ENCODE measurements at places on chromosomes 6 and 20.

DNA sequence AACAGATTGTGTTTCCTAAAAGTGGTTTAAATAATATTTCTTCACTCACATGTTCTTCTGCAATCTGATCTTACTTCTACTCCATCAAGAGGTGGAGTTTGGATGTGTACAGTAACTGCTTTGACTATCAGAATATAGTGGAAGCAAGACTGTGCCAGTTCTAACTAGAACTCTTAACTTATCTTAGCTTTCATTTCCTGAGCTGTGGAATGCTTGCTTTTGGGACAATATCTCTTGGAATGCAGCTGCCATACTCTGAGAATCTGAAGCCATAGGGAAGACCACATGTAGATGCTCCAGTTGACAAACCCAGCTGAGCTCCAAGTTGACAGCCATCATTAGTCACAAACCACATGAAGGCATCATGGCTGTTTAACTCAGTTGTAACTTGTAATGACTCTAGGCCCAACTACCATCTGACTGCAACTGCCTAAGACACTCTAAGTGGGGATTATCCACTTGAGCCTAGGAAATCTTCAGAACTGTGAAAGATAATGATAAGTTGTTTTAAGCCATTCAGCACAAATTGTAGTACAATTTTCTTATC, 40.8 kb upstream of the MAN1A1 start:
- no peak for DNase-seq

- DNase-seq: no peak
Measured at GRCh38 chr20:10366898-10367692, 66.9 kb downstream of the MKKS start.

- no peak for DNase-seq
Measured at GRCh38 chr6:106642476-106642875, 13.1 kb downstream of the QRSL1 start.

- DNase-seq: no peak
Measured at GRCh38 chr6:123226398-123226797, 230.4 kb downstream of the CLVS2 start.

DNA sequence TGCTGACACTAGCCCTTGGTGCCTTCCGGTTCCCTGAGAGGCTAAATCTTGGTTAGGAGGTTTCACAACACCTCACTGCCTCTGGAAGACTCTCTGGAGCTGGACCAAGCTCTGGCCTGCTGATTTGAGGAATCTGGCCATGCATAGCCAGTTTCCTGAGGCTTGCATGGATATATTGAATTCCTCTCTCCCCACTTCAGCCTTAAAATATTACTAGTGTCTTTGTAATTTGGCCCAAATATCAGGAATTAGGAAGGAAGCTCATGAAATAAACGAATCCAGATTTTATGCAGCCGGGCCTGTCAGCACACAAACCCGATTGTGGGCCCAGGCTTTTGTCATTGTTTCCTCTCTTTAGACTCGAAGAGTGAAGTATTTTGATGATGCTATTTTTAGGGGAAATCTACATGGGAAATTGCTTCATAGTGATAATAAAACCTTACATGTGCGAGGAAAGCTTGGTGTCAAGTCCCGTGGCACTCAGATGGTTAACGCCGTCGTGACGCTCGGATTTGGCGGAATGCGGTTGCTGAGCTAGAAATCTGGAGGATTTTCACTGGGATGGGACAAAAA, 144.4 kb downstream of the PHACTR3 start:
- DNase-seq: no peak

GRCh38 chr6:133466680-133467079, 225.5 kb downstream of the EYA4 start:
- DNase-seq: no peak

GRCh38 chr20:19683188-19683587, 74.9 kb upstream of the RIN2 start:
- no peak for DNase-seq

GRCh38 chr20:64055893-64056638, 6.6 kb upstream of the SOX18 start:
- no peak for DNase-seq

DNA sequence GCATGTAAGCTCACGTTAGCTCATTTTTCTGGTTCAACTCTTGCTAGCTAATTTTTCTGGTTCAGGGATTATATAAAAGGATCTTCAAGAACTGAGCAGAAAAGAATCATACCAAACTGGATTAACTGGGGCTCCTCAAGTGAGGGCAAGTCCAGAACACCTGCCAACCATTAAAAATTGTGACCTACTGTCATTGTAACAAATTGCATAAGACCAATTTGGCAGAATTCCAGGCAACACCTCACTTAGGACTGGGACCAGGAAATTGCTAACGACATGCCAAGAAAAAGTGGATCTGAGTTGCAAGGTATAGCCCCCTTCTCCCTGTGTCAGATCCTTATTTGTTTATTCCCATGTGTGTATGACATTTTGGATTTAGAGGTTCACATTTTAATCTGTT, 216.6 kb downstream of the HIVEP2 start:
- no peak for DNase-seq

DNA sequence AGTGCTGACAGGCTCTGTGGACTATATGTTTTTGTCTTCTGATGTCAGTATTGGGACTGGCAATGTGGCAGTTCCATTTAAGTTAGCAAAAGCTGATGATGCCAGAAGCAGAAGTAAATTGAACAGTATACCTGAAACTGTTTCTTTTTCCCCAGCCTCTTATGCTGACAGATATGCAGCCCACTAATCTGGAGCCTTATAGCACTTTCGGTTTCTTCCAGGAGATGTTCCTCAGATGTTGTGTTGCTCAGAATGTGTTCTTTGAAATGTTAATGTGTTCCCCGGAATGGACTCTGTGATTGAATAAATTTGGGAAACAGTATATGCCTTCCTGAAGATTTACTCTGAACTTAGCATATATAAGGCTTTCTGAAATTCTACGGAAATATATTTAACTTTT, 80.7 kb upstream of the MRAP2 start:
- no peak for DNase-seq

GRCh38 chr20:40562031-40562430, 127.0 kb downstream of the MAFB start:
- no peak for DNase-seq

- no peak for DNase-seq
Measured at GRCh38 chr20:57899554-57899953, 189.7 kb upstream of the PMEPA1 start.

GRCh38 chr6:52953911-52954839, 40.9 kb downstream of the GSTA4 start:
- DNase-seq: no peak

- no peak for DNase-seq
Measured at GRCh38 chr6:41215777-41216176, 12.4 kb upstream of the TREML4 start.

GRCh38 chr6:36769183-36769675, 70.0 kb downstream of the CPNE5 start:
- DNase-seq: no peak

DNA sequence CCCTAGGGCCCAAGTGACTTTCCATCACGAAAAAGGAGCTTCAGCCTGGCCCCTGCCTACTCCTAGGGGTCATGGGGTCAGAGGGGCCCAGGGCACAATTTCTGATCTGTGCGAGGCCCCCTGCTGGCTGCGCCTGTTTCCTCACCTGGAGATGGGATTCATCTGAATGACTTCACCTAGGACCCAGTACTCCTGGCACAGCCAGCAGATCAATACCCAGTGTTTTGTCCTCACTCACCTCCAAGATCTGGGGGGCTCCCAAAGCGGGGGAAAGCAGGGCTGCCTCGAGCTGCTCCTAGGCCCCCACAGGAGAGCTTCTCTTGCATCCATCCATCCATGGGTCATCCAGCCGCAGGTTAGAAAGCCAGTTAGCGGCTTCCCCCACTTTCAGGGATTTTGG, 33.8 kb downstream of the CD40 start:
- no peak for DNase-seq

- DNase-seq: no peak
Measured at GRCh38 chr6:118992186-118992795, 57.3 kb upstream of the MCM9 start.

- peak; percentile 57 for DNase-seq
Measured at GRCh38 chr6:41707565-41708200, 27.7 kb downstream of the TFEB start.

DNA sequence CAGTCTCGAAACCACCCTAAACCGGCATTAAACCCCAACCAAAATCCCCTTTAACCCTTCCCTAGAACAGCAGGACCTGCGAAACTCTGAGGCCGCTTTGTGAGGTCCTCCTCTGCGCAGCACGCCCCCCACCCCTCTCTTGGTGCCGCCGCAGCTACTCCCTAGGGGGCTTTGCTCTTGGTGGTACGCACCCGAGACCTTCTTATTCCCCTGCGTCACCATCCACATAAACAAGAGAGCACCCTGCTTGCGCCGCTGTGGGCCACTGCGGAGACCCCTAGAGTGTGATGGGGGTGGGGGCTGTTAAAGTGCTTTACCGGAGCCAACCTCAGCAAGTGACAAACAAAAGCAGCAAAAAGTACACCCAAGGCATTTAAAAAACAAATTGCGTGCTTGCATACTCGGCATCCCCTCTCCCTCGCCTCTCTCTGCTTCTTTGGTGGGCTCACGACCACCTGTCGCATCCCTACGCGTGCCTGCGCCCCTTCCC, 502 bp upstream of the GNAS start:
- DNase-seq: no peak

DNA sequence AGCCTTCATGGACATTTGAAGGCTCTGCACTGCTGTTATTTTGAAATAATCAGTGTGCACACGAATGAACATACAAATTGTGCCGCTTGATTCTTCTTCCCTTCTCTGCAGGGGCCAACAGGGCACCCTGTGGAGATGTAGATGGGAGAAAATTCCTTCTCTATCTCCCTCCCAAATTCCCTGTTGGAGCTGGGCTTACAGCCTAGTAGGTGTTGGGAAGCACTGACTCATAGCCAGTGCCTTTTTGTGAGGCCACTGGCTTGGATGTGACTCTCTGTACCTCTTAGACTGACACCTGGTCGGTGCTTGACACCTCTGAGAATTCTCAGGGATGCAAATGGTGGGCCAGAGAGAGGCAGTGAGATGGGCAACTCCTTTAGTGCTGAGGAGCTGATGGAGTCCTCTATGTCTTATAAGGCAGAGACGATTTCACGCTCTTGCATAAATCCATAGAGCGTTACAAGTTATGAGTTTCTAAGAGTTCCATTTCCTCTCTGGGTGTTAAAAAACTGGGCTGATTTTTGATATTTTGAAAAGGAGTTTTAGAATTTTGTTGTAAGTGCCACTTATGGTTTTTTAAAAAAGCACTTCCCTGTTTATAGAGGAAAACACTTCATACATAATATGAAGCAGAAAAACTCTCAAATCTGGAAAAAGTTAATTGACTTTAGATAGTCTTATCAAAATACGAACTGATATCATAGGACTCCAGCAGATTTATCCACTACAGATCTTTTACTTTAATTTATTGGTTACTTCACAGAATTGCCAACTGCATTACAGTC, 89.8 kb upstream of the MAP3K7 start:
- no peak for DNase-seq

DNA sequence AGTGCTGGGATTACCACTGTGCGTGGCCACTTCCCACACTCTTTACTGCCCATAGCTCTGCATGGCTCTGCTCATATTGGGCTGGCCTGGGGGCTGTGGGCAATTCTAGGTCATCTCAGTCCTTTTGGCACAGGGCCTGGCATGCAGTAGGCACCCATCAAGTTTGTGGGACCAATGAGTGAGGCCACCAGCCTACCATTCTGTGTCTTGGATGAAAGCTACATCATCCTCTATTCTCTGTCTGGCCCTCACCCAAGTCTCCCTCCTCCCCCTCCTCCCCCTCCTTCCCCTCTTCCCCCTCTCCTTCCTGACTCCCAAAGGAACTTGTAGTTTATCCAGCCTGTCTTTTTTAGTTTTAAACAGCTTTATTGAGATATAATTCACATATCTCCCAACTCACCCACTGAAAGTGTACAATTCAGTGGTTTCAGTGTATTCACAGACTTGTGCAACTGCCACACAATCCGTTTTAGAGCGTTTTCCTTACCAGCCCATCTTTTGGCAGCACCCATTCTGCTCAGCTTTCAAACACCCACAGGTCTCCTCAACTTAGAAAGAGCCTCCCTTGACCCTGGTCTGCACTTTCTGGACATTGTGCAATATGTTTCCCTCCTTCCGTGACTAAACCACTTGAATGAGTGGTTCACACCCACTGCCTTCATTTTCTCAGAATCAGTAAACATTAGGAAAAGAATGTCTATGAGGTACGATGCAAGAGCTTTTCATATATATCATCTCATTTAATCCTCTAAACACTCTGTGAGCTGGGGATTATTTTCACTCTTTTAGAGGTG, 21.5 kb upstream of the MRPS18A start:
- no peak for DNase-seq

GRCh38 chr6:12075067-12075563, 63.0 kb downstream of the HIVEP1 start:
- peak; percentile 28 for DNase-seq

- no peak for DNase-seq
Measured at GRCh38 chr6:70537266-70537665, 29.5 kb upstream of the SDHAF4 start.

- DNase-seq: no peak
Measured at GRCh38 chr6:160348223-160349019, at the start of gene SLC22A3. TSS of gene SLC22A3 (plus strand) at chr6:160348378. CDS start at chr6:160348420, 42 bp downstream.

- DNase-seq: no peak
Measured at GRCh38 chr6:21342501-21342900, 251.1 kb upstream of the SOX4 start.

DNA sequence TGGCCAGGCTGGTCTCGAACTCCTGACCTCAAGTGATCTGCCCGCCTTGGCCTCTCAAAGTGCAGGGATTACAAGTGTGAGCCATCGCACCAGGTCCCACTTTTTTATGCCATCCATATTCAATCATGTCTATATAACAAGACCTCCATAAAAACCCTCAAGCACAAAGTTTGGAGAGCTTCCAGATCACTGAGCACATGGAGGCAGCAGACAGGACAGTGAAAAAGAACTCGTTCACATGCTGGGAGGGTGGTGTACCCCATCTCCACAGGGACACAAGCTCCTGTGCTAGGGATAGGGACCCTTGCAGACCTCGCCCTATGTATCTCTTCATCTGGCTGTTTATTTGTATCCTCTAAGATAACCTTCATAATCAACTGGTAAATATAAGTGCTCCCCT, 30.3 kb downstream of the KIF13A start:
- no peak for DNase-seq
